ENCODE measurements at places on chromosomes 4 and X. TPM values are rescaled to one million over a fixed set of nuclear protein-coding genes. Genes with fewer than 3 reads are reported as not detected.

The SLC9B1 gene
- not detected for total RNA-seq

The VCX2 gene
- not detected for total RNA-seq

The CENPI gene
- total RNA-seq = 2.4 TPM

The TNMD gene
- 11.1 TPM for total RNA-seq

The SSX1 gene
- total RNA-seq = not detected

The ANOS1 gene
- total RNA-seq = 11.9 TPM

The COL25A1 gene
- 11.1 TPM for total RNA-seq

The PASD1 gene
- not detected for total RNA-seq

The HTRA3 gene
- 40.7 TPM for total RNA-seq

The OPN1MW2 gene
- not detected for total RNA-seq

The GABRE gene
- 317 TPM for total RNA-seq

The CT45A7 gene
- not detected for total RNA-seq

The CXCL5 gene
- not detected for total RNA-seq

The CYP2U1 gene
- total RNA-seq = 16.6 TPM

The THAP6 gene
- 33.3 TPM for total RNA-seq

The CXorf49B gene
- not detected for total RNA-seq

The ATRX gene
- 109 TPM for total RNA-seq

The STOX2 gene
- total RNA-seq = 4.1 TPM

The ANXA3 gene
- 143 TPM for total RNA-seq

The SSX4 gene
- total RNA-seq = not detected

The FAM9B gene
- total RNA-seq = not detected

The TMEM47 gene
- total RNA-seq = 37.7 TPM

The ARR3 gene
- not detected for total RNA-seq

The S100G gene
- total RNA-seq = not detected

The ANXA10 gene
- total RNA-seq = not detected

The MAGEC2 gene
- total RNA-seq = not detected

The MAGEB1 gene
- total RNA-seq = not detected

The FRG2 gene
- not detected for total RNA-seq

The F8A2 gene
- total RNA-seq = 2.0 TPM

The AKAP4 gene
- total RNA-seq = not detected

The APOOL gene
- 8.7 TPM for total RNA-seq

The PAGE4 gene
- not detected for total RNA-seq

The CTAG1B gene
- not detected for total RNA-seq

The SRPK3 gene
- 1.8 TPM for total RNA-seq

The XAGE1A gene
- total RNA-seq = not detected

The P2RY4 gene
- 0.75 TPM for total RNA-seq

The BCORL1 gene
- total RNA-seq = 4.2 TPM

The AKAP14 gene
- total RNA-seq = not detected

The PPP2R2C gene
- total RNA-seq = not detected

The ZNF630 gene
- total RNA-seq = 0.65 TPM

The UBQLN2 gene
- total RNA-seq = 20.5 TPM

The SYTL5 gene
- 0.33 TPM for total RNA-seq

The FDCSP gene
- not detected for total RNA-seq
